ENCODE measurements at places on chromosomes 2 and 18.

DNA sequence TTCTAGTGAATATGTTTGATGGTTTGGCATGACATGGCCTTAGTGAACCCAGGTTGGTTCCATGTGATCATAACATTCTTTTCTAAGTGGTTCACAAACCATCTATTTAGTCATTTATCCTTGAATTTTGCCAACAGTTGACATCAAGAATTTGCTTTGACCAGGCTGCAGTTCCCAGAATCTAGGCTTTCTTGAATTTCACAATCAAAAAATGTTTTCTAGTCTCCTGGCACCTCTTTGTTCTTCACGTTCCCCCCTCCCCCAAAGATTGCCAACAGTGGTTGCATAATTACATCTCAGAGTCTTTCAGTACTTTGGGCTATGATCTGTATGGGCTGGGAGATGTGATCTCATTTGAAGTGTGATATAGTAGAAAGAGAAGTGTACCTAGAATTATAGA, 124.0 kb downstream of the GATA6 start:
- no peak for DNase-seq

DNA sequence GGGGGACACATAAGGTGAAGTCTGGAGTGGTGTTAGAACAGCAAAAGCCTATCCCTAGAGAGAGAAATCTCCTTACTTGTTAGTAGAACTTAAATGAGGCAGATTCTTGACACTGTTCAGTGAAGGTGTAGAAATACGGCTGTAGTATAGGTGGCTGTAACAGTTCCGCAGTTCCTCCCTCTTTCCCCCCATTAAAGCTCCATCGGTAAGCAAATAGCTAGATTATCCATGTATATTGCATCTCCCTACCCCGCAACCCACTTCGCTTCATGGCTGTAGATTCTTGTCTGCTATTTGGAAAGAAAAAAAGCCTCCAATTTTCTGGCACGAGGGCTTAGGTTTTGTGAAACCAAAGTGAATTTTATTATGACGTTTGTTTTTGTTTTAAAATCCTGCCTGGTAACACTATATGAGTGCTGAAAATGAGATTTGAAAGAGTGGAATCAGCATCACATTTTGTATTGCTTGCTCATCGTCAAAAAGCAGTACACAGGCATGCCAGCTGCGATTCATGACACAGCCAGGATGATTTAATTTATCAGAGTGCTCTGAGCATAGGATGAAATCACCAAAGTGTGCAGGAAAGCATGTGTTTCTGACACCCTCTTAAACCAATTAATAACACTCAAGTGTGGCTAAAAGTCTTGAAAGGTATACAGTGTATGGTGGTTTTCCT, 1.4 kb downstream of the FAM171B start:
- DNase-seq = no peak

DNA sequence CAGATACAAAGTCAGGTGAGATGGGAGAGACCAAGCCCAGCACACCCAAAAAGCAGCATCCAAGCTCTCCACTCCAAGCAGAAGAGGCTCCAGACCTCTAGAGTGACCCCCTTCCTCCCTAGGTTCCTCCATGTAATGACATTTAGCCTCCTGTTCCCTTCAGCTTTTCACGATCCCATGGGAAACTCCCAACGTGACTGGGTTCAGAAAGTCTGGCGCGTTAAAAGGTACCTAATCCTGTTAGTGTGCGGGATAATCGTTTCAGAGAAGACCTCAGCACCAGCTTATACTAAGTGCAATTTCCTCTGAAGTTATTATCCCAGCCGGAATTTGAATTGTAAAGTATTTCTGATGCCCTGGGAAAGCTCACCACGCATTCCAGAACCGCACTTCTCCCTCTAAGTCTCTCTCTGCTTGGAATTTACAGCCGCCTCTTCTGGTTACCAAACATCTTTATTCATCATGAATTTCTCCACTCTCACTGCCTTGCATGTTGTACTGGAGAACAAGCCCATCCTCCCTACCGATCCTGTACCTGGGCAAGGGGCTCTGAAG, 46.9 kb downstream of the CCBE1 start:
- DNase-seq = no peak

DNA sequence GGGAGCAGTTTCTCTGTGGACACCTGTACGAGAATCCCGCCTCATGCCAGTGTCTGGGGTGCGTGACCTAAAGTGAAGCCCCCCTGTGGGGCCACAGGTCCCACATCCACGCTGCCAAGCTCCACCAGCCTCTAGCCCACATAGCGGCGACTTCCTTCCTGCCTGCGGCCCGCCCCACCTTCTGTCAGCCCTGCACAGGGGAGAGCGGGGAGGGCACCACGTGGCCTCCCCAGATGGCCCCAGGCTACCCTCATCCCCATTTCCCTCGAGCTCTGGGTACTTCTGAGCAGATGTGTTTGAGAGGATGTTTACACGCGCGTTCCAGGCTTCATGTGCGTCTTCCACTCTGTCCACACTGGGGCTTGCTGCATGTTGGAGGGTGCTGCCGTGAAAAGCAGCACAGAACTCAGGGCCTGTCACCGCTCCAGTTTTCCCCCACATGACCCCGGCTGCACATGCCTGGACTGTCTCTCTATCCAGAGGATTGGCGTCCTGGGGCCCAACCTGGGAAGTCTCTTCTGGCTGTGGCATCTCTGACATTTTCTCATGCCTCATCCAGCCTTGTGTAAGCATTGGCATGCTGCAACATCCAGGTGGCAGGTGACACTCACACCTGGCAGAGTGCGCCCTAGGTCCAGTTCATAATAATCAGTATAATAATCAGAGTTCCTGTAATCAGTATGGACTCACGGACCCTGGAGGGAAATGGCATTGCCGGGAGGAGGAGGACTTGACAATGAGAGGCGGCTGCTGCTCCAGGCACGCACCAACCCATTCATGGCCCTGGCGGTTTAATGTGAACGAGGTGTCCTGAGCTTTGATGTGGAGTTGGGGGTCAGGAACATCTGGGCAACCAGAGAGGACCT, 146.3 kb upstream of the TWIST2 start:
- DNase-seq = no peak

GRCh38 chr2:25951071-25951547, 31.2 kb downstream of the KIF3C start:
- DNase-seq = peak; percentile 57

- DNase-seq = no peak
These were observed 142.0 kb downstream of the RTP5 start for GRCh38 chr2:242011516-242011915.

DNA sequence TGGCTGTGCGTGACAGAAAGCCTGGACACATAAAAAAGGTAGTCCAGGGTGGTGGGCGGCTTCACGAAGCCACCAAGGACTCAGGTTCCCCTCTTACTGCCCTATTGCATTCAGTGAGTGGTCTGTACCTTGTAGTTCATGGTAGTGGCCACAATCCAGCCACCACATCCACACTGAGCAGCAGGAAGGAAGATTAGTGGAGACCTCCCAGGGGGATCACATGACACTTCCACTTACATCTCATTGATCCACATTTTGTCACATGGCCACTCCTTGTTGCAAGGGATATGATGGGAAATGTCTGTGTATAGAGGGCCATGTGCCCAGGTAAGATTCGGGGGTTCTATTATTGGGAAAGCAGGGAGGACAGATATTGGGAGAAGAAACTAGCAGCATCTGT, 13.7 kb downstream of the IL1R2 start:
- no peak for DNase-seq

DNA sequence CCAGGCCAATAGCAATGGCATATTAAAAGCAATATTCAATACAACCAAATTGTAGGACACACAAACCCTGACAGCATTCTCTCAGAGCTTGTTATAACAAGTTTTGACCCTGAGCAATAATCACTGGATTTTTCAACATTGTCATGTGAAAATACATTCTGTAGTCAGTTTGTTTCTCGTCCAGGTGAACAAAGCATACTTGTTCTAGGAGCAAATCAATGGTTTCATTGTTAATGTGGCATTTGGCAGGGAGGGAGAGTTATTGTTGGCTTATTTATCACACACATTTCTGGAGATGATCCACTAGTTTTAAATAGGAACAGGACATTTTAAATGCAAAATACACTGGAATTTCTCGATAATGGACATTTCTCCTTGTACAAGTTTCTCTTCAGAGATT, 69.9 kb upstream of the L3MBTL4 start:
- no peak for DNase-seq

- DNase-seq = no peak
These were observed 124.4 kb downstream of the COMMD1 start for GRCh38 chr2:62029910-62030309.

DNA sequence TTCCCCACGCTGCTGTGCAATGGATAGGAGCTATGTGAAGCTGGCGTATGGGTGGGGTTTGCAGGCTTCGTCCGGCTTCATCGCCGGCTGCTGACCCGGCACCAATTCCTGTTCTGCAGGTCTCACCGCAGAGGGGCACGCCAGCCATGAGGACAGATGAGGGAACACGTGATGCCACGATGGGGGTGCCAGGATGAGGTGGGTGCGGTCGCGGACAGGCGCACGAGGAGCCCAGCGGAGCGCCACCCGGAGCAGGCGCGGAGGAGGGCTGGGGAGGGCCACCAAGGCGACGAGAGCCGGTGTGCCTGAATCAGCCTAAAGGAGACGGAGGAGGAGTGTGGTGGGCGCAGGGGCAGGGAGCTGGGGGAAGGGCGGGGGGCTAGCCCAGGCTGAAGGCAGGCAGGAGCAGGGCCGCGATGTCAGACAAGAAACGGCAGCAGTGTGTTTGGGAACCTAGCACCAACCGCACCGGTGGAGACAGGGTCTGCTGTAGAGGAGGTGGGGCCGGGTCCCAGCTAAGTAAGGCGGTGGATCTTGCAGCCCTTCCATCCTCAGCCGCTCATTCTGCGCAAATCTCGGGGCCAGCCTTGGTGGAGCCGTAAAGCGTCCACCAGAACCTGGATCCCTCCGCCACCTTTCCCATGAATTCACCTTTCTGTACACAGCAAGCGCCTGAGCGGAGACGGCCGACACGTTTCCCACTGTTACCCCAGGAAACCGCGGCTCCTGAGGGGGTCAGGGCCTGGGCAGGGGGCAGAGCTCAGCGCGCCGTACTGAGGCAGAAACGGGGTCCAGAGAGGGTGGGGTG, 17.0 kb upstream of the CD8A start:
- no peak for DNase-seq

GRCh38 chr2:115303-115702, 69.0 kb upstream of the FAM110C start:
- no peak for DNase-seq

- no peak for DNase-seq
These were observed 17.3 kb downstream of the PROKR1 start for GRCh38 chr2:68660658-68661057.

DNA sequence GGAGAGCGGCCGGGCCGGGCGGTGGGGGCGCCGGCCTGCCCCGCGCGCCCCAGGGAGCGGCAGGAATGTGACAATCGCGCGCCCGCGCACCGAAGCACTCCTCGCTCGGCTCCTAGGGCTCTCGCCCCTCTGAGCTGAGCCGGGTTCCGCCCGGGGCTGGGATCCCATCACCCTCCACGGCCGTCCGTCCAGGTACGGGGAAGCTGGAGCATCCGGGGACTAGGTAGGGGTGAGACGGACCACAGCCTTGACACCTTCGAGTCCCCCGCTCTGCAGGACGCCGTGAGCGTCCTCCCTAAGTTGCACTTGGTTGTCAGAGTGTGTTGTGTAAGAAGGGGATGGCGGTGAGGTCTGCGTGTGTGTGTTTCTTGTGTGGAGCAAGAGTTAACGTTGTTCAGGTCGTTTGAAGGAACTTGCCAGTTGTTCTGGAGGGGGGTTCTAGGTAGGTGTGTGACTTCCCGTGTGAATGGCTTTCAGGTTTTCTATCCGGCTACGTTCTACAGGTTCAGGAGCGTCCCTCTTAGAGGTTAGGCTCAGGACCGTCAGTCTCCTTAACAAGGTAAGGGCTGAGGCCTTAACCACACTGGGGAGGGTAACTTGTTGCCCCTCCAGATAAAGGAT, 393 bp downstream of the IL1R1 start:
- DNase-seq = no peak

- no peak for DNase-seq
These were observed 87.2 kb downstream of the BCL11A start for GRCh38 chr2:60466161-60466702.

- DNase-seq = no peak
These were observed 492.5 kb upstream of the SPHKAP start for GRCh38 chr2:228673876-228674554.

DNA sequence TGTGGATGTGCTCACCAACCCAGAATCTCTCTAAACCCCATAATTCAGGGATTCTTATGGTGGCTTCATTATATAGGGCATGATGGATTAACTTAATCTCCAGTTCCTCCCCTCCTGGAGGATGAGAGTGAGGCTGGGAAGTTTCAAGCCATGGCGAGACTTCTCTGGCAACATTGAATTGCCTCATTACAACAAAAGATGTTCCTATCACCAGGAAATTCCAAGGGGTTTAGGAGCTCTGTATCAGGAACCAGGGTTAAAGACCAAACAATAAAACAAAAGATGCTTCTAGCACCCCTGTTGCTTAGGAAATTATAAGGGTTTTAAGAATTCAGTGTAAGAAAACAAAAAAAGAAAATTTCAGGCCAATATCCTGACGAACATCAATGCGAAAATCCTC, 100.1 kb downstream of the NAB1 start:
- no peak for DNase-seq

DNA sequence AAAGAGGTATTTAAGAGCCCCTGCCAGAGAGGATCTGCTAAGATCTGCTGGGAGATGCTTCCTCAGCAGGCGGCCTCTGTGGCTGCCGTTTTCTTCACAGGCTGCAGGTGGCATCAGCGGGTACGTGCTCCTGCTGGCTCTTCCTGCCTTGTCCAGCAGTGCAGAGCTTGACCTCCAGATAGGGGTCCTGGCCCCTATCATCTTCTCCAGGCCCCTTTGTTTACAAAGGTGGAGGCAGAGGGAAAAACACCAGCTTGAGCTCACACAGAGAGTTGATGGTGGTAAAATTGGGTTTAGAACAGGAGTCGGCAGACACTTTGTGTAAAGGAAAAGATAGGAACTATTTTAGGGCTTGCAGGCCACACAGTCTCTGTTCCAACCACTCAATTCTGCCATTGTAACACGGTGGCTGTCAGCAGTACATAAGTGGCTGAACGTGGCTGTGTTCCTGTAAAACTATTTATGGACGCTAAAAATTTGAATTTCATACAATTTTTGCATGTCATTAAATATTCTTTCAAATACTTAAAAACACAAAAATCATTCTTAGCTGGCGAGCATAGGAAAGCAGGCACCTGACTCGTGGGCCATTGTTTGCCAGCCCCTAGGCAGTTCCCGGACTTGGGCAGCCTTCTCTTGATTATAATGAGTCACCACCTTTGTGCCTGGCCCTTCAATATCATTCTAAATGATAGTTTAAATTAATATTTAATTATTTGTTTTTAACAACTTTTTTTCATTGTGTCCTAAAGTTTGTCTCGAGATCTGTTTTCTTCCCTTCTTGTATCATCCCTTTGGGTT, 98.2 kb upstream of the B3GNT7 start:
- DNase-seq = peak; percentile 23

- DNase-seq = no peak
These were observed 159.6 kb downstream of the MGAT5 start for GRCh38 chr2:134413430-134413829.

- no peak for DNase-seq
These were observed 90.7 kb downstream of the CRIM1 start for GRCh38 chr2:36446294-36446693.

DNA sequence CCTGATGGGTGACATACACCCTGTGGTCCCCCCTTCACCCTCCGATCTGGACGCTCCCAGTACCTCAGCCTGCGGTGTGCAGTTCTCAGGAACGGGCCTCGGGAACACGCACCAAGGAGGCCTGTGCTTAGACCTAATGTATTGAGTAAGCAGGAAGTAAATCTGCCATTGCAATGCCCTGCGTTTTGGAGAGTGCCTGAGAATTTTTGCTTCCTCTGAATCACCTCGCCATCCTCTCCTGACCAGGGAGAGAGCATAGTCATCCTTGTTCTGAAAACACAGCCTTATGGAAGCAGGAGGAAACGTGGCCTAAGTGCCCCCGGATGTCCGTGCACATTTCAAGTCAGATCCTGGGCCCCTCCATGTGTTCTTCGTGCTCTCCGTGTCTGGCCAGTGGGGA, 272.2 kb downstream of the NDUFA10 start:
- no peak for DNase-seq

All from CD4-positive, alpha-beta T cell (primary cell).